SJSA1 (cell line): ENCODE measurements at places on chromosomes 11 and 22.
A peak's percentile ranks its signal among the peaks of the same experiment; 100 is the strongest.

DNA sequence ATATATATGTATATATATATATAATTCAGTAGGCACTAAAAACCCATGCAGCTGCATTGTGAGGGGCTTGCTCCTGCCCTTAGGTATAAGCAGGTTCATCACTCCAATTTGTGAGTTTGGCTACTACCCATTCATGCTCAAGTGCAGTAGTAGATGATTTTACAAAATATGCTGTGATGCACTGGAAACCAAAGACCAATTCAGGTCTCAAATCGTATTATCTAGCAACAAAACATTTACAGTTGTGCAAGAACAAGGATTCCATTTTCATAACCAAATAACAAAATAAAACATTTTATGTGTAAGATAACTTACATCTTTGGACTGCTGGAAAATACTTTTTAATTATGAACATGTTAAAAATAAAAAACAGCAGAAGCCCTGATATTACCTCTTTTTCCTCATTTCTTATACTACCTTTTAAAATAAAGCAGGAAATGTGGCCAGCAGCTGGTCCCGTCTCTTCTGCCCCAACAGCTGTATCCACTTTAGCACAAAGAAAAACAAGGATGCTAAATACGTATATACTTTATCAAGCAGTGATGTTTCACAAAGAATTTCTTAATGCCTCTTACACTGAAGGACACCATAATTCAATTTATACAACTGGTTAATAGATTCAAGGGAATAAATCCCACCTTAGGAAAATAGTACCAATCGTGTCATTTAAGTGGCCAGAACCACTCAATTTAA lies 2.8 kb downstream of the CREBZF start:
- no peak for DNase-seq

DNA sequence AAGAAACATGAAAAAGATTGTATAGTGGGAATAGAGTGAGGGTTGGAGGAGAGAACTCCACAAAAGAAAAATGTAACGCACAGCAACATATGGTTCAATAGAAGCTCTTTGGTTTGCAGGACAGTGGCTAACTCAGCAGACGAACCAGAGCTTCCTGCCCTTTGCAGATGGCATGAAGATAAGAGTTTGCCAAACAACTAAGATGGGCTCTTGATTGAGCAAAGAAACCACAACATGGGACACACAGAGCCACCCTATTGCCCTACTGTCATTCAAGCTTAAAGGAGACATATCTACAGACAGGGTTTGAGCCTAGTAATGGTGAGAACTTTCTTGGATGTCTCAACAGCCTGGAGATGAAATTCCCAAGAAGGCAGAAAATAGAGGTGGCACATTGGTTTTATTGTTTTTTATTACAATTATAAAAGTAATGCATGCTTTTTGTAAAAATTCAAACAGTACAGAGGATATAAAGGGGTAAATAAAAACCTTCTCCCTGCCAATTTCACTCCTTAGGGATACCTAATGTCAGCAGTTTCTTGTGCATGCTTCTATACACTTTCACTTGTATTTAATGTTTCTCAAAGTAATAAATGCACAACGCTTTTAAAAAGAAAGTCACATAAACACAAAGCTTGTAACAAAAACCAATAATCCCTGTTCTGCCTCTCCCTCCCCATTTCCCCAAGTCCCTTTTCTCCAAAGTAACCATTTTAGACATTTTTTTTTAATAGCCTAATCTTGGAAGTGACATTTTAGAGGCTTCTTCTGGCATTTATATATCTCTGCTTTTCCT lies 63.7 kb downstream of the COPB1 start:
- no peak for DNase-seq

DNA sequence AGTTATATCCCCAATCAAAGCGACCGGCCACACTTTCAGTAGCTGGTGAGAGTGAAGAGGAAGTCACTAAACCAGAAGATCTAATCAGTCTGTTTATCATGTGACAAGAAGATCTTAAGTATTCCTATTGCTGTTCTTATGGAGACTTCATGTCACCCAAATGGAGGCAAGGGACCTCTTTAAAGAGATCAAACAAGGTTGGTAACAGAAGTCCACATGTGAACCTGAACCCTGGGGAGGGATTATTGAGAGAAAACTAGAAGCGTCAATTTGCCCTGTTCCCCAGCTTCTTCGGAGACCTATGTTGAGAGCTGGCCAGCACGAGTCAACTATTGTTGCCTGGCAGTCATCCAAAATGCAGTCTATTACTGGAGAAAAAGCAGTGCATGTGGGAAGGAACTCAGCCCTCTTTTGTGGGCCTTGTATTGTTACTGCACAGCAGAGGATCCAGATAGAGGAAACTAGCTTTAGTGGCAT lies 76.9 kb upstream of the CTSC start:
- no peak for DNase-seq

DNA sequence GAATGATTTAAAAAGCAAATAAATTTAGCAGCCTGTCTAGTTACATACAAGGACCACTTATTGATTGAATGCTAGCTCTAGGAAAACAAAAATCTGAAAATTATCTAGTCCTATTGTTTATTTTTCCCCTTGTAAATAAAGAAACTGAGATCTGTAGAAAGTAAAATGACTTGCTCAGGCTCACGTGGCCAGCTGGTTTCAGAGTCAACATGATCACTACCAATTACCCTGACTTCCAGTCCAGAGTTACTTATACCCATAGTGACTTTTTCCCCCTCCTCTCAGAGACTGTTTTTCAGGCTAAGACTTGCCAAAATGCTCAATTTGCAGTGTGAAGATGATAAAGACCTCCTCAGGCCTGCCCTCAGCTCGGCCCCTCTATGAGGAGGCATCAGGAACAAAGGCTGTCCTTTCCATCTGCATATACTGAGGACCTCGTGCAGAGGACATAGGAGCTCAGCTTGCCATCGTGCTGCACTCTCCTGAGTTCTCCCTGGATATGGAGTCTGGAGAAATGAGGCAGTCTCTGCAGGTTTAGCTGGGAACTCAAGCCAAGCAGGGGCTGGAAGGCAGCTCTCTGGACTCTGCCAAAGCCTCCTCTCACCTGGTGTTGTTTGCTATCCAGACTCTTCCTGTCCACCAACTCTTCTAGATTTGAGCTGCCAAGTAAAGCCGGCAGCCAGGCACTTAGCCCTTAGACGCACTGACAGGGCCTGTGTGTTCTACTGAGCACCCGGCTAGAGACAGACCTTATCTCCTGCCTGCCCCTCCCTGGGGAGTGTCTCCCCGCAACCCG lies 883.3 kb downstream of the NTM start:
- DNase-seq, result no peak

- no peak for DNase-seq
Measured at GRCh38 chr22:37258753-37259401, 14.8 kb upstream of the RAC2 start.

DNA sequence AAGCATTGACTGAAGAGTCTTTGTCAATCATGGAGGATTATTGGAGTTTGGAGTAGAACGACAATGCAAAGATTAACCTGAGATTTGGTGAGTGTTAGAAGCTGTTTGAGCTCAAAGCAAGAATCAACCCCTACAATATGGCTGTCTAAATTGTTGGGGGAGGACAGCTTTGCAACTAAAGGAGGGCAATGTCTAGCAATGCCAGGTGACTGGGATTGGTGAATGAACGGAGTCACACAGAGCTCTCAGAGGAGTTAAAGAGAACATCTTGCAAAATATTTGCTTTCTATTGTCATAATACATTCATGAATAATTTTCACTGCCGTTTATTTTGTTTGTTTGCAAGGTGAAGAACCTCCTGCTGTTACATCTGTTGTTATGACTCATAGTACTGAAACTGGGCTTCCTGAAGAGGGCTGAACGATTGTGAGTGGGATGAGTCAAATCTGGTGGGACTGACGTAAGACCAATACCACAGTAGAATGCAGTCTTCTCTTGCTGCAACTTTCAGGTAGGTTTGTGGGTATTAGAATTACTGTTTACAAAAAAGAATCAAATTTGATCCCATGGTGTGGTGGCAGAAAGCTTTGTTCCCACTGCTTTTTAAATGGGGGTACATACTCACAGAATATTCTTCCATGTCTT lies 281.9 kb downstream of the CADM1 start:
- peak; percentile 56 for DNase-seq

DNA sequence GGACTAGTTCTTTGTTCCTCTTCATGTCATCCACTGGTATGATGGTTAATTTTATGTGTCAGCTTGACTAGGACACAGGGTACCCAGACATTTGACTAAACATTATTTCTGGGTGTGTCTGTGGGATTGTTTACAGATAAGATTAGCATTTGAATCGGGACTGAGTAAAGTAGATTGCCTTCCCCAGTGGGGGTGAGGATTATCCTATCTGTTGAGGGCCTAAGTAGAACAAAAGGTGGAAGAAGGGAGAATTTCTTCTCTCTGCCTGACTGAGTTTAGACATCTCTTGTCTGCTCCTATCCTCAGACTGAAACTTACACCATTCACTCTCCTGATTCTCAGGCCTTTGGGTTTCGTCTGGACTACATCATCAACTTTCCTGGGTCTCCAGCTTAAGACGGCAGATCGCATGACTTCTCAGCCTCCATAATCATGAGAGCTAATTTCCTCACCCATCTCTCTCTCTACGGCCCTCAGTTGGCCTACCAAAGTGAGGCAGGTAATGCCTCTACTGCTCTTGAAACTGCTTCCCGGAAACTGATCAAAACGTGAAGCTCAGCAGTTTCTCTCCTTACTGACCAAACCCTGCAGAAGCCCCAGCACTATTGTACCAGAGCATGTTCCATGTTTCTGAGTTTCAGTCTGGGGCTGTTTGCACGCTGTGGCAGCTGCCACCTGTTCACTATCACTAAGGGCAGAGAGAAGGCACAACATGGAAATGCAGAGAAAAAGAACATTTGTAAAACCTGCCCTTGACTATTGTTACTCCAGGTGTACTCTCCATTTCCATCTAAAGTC lies 95.4 kb downstream of the NXPE2 start:
- DNase-seq, result no peak

- DNase-seq, result no peak
Measured at GRCh38 chr11:126390272-126390867, 34.9 kb downstream of the ST3GAL4 start.

- DNase-seq, result no peak
Measured at GRCh38 chr22:48362721-48363404, 1464.8 kb downstream of the BRD1 start.

DNA sequence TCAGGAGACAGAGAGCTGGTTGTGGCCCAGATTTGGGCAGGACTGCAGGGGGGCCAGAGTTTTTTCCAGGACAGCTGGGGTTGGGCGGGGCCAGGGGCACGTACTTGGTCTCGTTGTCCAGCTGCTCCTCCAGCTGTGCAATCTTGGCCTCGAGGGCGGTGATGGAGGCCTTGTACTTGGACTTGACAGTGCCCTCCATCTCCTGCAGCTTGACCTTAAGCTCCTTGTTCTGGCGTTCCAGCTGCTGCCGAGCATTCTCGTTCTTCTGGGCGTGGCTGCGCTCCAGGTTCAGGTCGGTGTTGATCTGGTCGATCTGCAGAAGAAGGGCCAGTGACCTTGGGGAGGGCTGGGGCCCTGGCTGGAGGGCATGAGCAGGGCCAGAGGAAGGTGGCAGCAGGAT lies 32.1 kb downstream of the APOL1 start:
- no peak for DNase-seq

GRCh38 chr22:39325392-39325932 lies 6.0 kb upstream of the RPL3 start:
- no peak for DNase-seq

DNA sequence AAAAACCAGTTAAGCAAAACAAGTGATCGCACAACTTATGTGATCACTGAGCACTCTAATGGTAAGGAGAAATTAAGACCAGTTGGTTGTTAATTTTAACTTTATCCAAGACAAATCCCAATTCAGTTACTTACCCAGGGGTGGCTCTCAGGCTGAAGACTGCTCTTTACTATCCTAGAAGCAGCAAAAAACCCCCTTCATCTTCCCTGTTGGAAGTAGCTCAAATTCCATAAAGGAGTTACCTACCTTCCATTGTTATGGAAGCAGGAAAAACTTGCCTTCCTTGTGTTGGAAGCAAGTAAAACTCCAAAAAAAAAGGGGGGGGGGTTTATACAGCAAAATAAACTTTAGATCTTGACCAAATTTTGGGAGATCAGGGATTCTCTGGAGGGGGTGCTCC lies 5.2 kb upstream of the MRPL16 start:
- no peak for DNase-seq

DNA sequence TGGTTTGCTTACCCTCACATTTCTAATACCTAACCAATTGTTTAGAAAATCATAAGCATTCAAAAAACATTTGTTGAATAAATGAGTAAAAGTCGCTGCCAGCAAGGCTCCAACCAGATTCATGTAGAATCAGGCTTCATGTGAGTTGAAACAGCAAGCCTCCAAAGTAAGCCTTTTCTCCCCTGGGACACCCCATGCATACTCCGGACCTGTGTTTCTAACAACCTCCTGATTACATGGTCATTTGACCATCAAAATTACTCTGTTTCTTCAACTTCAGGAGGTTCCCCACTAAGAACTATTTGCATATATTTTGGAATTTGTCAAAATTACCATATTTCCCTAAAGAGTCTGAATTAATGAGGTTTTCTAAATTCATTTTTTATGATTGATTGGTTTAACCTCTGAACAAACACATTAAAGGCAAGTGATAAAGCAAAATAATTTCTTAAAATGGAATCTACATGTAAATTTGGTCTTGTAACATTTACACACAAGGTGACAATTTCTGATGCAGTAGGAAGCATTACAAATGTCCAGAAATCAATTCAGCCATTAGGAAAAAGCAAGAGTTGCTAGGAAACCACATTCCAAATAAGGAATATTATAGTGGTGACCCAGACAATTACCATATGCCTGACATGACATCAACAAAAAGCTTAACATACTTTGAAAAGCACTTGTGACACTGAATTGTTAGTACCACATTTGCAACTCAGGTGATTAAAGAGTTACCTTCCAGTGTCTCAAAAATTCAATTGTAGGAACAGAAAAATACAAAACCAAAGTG lies 252.6 kb downstream of the GUCY1A2 start:
- no peak for DNase-seq

- no peak for DNase-seq
Measured at GRCh38 chr11:81070948-81071347, 1630.1 kb upstream of the TENM4 start.

GRCh38 chr11:27088353-27088752 lies 47.7 kb downstream of the BBOX1 start:
- DNase-seq, result no peak

GRCh38 chr11:57294225-57295131 lies 30.3 kb downstream of the TNKS1BP1 start:
- peak; percentile 30 for DNase-seq

DNA sequence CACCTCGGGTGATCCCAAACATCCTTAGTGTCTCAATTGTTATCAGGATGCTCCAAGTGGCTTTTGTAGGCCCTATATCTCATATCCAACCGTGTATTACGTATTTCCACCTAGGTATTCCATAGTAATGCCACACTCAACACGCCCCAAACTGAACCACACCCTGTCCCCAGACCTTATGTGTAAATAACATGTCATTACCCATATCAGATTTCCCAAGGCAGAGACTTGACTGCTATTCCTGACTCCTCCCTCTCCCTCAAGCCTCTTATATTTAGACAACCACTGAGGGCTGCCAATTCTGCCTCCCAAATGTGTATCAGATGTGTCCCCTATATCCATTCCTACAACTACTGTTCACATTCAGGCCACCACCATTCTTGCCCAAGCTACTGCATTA lies 132.8 kb upstream of the NCAM1 start:
- DNase-seq, result no peak

- no peak for DNase-seq
Measured at GRCh38 chr11:37171451-37171850, 573.4 kb upstream of the RAG2 start.
